ENCODE measurements at places on chromosomes 2 and 18.

DNA sequence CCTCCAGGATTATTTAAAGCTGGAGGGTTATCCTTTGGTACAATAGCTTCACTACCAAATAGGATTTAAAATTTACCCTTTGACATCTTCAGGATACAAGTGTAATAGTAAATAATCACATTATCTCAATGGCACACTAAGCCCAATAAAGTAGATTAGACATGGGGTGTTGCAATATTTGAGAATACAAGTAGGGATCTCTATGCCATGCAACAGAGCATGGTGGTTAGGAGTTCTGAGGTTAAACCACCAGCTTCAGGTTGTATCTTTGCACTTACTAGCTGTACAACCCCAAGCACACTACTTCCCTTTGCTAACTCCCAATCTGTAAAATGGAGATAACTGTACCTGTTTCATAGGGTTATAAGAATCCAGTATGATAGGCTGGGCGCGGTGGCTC is 6.2 kb downstream of the MBD2 start:
- DNase-seq = no peak

GRCh38 chr2:215423234-215423633 is 12.6 kb downstream of the FN1 start:
- no peak for DNase-seq

DNA sequence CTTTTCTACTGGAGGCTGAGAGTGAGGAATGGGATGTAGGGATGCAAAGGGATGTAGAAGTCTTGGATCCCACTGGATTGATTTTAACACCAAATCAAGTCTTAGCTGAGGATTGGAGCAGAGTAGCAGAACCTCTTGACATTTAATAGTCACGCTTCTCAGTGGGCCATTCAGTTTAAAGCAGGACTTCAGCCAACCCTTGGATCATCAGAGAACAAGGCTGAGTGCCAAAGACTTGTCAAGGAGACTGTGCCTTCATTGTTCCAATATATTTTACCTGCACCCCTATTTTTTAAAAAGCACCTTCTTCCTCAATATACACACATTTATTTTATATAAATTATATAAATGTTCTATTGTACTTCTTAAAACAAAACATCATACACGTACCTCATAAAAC is 242.4 kb upstream of the ST6GAL2 start:
- no peak for DNase-seq

GRCh38 chr18:62558015-62558663 is 35.3 kb downstream of the ZCCHC2 start:
- DNase-seq = no peak

GRCh38 chr18:59142274-59142673 is 2.6 kb downstream of the SEC11C start:
- peak; percentile 15 for DNase-seq

GRCh38 chr2:38720613-38721241 is 30.4 kb downstream of the SRSF7 start:
- no peak for DNase-seq

DNA sequence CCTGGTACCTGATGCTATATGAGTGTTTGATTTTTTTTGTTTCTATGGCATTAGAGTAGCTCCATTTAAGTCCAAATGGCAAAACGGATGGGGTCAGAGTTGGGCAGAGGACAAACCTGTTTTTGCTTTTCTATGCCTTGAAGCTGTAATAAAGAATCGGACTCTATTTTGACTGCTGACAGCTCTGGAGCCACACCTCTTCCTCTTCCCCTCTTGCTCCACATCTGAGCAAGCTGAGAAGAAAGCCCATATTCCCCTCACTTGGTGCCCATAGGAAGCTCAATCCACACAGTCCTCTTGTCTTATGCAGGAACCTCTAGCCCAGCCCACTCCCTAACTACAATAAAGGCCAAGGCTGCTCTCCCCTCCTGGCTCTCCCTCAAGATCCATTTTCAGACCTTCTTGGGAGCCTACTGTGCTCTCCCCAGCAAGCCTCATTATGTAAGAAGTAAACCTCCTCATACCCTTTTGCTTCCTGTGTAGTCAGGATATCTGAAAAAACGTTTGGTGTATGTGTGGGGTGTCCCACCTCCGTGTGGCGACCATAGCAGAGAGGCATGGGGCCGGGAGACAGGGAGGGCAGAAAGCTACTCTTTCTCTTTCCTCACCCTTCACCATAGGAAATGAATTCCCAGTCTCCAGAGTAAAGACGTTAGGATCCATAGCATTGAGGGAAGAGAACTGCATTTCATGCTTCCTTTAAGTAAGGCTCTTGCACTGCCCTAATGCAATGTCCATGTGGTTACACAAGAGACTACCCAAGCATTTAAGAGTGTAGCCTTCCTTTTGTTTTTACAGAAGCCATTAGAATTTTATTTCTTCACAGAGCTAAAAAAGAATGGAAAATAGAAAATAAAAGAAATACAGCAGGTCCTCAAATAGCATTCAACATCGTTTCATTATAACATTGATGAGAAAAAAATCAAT is 41.9 kb upstream of the RAPGEF4 start:
- no peak for DNase-seq

DNA sequence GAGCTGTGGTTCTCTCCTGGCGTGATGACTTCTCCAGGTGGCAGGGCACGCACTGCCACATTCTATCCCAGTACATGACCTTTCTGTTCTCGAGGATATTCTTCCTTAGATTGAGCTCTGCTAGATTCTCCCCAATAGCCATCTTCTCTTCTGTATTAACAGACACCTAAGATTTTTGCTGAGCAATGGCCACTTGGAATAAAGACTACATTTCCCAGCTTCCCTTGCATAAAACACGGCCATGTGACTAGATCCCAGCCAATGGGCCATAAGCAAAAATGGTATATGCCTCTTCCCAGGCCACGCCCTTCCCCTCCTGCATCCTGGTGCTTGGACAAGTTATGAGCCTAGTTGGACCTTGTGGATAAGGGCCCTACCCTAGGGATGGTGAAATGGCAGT is 82.1 kb downstream of the EIF2AK3 start:
- no peak for DNase-seq

DNA sequence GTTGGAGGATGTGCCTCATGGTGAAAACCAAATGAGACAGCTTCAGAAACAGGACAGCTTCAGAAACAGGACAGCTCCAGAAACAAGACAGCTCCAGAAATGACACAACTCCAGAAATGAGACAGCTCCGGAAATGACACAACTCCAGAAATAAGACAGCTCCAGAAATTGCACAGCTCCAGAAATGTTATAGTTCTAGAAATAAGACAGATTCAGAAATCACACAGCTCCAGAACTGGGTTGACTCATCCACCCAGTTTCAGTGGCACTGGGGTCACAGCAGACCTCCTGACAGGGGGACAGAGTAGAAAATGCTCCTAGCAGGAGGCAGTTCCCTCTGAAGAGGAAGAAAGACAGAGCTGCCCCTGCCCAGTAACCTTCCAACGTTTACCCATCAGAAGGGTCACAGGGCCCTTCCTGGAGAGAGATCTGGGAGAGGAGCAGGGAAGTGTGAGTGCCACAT is 26.9 kb upstream of the COL6A3 start:
- no peak for DNase-seq

GRCh38 chr2:234981197-234982095 is 29.6 kb downstream of the SH3BP4 start:
- no peak for DNase-seq

GRCh38 chr2:46841621-46842020 is 74.0 kb downstream of the MCFD2 start:
- DNase-seq = no peak

DNA sequence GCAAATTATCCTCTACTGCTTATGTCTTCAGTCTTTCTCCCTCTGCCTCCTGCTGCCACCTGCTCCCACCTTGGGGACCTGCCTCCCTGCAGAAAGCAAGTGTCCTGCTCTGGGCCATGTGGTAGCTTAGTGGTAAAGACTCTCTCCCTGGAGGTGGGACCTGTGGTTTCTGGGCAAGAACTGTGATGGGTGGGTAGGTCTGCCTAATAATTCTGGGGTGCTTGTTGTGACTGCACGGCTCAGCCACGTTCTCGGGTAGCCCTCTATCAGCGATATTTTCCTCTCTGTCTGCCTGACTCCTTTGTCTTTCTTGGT is 16.4 kb upstream of the CD28 start:
- no peak for DNase-seq

DNA sequence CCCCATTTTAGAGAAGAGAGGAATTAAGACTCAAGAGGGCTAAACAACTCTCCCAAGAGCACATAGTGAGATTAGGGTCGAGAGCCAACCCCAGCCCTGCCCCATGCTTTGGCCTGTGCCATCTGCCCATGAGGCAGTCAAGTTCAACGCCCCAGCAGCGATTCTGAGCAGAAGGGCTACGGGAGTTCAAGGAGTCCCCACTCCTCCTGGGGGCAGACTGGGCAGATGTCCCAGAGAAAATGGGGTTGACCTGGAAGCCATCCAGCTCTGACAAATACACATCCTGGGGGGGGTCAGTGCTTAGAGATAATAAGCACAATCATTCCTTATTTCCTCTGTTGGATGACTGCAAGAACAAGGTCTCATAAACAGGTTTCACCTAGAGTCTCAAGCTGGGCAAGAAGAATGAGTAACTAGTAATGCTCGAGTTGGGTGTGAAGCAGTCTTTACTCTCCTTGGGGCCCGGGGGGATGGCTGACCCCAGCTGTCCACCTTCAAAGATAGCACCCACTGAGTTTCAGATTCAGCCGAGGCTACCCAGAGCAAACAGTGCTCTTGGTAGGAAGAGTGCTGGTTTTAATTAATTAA is 716.4 kb downstream of the RNF144A start:
- DNase-seq = no peak

DNA sequence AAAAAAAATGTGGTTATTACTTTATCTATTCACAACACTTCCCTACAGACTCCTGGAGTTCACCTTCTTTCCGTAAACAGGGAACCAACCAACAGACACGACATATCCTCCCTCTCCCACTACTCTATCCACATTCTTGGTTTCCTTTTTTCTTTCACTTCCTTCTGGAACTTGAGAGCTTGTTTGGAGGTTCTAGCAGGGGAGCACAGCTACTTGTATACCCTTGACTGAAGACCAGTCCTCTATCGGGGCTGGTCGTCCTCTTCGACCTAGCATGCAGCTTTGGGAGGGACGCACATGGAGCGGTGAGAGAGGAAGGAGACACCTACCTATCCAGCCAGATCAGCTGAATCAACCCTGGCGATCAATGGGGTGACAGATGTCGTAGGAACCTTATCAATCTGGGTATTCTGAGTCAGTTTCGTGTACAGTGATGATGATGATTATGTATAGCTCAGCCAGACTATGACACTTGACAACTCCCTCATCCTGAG is 43.5 kb upstream of the MSH2 start:
- DNase-seq = no peak

DNA sequence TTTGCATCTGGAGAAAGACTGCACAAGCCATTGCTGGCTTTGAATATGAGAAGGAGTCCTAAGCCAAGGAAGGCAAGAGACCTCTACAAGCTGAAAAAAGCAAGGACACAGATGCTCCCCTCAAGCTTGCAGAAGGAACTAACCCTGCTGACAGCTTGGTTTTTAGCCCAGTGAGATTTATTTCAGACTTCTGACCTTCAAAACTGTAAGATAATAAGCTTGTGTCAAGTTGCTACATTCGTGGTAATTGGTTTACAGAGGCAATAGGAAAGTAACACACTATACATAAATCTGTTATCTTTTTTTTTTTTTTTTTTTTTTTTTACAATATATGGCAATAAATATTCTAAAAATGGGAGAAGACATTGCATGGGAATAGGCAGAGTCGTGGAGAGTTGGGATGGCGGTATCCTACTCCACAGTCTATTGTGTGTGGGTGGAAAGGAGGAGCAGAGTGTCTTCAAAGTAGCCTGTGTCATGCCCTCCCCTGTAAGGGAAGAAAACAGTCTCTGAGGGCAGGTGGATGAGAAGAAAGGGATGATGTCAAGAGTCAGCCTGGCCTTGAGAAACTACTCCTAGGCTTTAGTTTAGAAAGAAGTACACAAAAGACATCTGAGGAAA is 196.9 kb downstream of the THSD7B start:
- no peak for DNase-seq

DNA sequence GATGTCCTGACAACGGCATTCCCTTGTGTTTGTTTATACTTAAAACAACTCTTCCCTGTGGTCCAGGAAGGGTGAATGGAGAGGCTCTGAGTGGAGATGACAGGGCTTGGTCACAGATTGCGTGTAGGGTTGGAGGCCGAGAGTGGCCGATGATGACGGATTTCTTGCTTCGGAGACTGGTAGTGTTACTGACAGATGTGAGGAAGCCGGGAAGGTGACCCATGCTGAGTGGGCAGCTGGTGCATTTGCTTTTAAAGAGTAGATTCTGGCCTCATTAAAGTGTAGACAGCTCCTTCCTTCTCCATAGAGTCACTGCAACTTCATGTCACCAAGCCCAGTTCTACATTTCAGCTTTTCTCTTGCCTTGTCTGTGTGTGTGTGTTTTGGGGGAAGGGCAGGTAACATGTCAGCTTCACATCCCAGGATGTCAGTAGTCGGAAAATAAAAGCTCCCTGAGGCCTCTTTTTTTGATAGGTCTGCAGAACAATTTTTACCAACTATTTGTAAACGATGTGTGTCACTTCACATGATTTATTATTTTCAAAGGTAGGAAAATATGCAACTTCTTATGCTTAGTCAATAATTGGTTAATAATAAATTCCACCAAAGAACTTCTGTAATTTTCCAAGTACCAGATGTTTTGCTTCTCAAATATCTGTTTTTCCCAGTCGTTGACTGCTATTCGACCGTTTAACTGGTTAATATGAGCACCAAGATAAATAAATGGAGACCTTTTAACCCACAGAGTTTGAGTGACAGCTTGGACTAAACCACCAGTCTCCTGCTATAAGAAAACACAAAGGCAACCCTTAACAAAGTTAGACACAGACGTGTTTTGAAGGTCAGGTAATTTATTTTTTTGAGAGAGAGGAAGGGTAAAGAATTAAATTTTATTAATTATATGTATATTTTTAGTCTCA is 436.9 kb downstream of the SLC4A3 start:
- DNase-seq = no peak

- DNase-seq = no peak
Measured at GRCh38 chr18:10482985-10483949, 28.8 kb downstream of the APCDD1 start.

GRCh38 chr2:230601510-230601909 is 111.1 kb upstream of the CAB39 start:
- DNase-seq = no peak

GRCh38 chr2:239663364-239663924 is 262.6 kb upstream of the HDAC4 start:
- DNase-seq = no peak

DNA sequence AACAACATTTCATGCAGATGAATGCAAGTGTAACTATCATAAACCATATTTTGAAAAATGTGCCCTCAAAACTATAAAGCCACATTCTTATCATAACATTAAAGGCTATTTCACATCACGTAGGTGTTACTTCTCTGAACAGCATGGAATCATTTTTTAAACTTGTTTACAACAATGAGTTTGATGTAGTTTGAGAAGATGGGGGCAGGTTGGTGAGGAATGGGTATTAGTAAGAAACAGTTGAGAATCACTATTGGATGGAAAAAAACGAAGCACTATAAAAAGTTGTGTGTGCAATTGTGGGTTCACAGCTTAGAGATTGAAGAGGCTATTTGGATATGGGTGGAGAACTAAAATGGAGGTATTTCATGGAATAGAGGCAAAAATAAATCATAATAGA is 569.1 kb downstream of the ARHGAP15 start:
- DNase-seq = no peak
